ENCODE measurements at places on chromosomes 6 and 20.

DNA sequence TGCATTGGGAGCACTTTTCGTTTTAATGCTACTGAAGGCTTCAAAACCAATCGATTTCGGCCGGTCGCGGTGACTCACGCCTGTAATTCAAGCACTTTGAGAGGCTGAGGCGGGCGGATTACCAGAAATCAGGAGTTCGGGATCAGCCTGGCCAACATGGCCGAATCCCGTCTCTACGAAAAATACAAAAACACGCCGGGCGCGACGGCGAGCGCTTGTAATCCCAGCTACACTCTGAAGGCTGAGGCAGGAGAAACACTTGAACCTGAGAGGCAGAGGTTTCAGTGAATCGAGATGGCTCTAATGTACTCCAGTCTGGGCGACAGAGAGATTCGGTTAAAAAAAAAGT, 58.4 kb downstream of the TRIM38 start:
- no peak for DNase-seq

DNA sequence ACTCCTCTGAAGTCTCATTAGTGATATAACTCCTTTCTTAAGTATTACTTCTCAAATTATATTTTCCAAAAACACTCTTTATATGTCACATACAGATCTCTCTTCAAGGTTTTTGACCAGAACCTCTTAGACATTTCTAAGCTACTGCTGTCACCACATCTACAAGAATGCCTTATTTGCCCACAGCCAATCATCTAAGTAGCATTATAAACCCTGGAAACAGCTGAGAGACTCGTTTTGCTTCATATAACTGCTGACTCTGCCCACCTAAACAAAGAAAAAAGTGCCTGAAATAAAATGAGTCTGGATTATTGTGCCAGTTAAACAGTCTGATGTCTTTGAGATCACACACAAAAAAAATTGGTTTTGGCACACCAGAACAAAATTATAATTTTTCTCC, 165.9 kb downstream of the COL9A1 start:
- DNase-seq = no peak

GRCh38 chr6:106122938-106123656, 37.0 kb downstream of the PRDM1 start:
- no peak for DNase-seq

DNA sequence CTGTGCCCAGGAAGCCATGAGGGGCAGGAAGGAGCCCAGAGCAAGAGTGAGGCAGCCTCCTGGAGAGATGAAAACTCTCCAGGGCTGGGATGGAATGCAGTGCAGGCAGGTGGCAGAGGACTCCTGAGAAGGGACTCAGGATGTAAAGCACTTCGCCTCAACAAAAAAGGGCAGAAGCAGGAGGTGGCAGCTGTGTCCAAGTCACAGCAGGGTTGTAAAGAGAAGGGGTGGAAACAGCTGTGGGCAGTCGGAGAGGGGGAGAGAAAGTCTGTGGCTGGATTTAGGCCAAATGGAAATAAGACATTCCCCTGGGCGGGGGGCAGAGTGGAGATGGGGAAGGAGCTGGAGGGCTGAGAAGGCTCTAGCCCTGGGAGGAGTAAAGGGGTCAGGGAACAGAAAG, 34.9 kb downstream of the CYP21A2 start:
- DNase-seq = no peak

DNA sequence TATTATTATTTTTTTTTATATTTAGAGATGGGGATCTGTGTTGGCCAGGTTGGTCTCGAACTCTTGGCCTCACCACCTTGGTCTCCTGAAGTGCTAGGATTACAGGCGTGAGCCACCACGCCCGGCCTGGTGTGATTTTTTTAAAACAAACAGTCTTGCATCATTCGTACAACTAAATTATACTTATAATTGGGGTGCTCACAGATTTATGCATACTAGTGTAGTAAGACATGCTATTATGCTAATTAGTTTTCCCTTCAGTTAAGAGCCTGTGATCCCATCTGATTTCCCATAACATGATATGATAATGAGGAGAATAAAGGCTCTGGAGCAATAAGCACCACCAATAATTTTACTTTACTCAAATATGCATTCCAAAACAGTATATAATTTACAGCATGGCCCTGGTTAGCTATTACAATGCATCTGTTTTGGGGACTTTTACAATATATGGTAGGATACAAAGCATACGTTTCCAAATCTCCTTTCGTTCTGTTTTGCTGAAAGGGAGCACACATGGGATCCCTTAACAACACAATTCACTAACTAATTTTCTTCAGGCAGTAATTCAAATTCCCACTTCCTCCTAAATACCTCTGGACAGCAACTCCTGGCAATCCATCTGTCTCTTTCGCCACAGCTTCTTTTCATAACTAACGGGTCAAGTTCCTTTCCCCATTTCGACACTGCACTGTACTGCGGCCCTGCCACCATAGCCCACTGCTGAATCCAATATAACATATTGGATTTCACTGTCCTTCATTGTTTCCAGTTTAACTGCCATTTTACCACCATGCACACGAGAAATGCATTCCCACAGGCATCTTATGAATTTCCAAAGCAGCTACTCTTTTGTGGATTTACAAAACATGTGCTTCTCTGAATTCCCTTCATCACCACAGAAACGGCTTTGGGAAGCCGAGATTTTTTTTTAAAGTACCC, 1.7 kb downstream of the NUDT3 start:
- no peak for DNase-seq

DNA sequence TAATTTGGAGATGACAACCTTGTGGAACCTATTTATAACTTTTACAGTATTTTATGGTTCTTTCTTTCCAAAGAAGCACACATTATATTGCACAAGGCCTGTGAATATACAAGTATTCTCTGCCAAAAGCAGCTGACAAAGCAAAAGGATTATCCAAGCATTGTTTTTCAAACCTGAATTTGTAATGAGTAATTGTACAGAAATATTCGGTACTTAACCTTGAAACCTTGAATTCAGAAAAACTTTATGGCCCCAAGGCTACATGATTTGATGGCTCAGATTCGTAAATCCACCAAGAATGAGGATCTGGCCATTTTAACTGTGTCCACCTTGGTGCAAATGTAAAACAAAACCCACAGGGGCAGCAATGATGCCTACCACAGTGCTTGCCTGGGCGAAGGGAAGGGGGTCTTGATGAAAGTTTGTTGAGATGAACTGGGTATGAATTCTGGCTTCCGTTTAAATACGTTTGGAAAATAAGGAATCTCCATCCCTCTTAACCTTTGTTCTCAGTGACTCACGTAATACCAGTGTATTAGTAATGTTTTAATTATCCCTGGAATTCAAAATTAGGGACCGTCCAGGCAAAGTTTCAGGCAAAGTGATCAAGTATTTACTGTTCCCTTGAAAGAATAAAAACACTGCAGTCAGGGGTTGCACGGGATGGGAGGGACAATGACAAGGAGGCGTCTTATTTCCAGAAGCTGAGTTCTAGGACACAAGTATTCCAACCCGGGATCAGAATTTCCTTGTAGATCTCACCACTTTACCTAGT, 2.7 kb upstream of the RBM24 start:
- DNase-seq = no peak

- DNase-seq = no peak
These were observed 106.8 kb upstream of the MARCKS start for GRCh38 chr6:113750151-113750855.

GRCh38 chr6:168439794-168440450, 1.1 kb upstream of the SMOC2 start:
- no peak for DNase-seq

DNA sequence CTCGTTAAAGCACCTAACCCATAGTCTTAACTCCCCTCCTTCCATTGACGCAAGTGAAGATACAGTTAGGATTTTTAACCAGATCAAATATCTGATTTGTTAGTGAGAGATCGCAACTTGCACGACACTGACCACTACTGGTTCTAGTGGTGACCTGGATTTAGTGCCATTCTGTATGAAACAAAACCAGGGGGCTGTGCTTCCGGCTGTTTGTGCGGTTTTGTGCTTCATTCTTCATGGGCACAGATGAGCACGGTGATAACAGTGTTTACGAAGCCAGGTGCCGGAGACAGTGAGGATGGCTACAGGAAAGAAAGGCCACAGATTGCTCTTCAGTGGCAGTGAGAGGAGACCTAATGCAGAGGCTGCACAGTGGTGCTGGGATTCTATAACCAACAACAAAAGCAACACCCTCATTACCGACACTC, 75.5 kb downstream of the NOL4L start:
- peak; percentile 29 for DNase-seq

DNA sequence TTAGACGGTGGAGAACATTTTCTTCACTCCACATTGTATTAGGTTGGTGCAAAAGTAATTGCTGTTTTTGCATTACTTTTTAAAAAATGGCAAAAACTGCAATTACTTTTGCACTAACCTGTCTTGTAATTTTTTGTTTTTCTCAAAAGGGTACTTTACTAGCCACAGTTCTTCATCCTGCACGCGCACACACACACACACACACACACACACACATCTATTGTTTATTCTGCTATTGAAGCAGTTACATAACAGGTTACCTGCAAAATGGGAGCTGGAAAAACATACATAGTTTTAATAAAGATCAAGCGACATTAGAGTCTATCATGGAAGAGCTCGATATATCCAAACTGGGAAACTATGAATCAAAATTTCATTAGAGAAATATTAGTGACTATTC, 235.2 kb downstream of the SIM1 start:
- DNase-seq = no peak

GRCh38 chr20:44092551-44093248, 94.3 kb downstream of the JPH2 start:
- DNase-seq = no peak

DNA sequence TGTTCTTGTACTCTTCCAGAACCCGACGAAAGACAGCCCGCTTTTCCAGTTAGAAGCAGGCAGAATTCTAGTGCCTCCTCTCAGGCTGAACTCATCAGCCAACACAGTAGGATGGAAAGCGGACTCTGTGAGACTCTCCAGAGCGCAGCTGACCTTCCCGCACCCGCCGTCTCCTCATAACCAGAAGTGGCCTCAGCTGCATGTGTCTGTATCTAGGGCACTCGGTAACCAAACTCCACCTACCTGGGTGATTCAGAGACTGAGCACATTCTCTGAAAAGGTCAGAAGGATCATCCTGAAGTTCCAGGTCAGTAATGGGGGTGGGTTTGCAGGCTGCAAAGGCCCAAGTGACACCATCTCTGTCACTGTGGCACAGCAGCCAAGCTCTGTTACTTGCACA, 66.7 kb upstream of the NFATC2 start:
- no peak for DNase-seq

DNA sequence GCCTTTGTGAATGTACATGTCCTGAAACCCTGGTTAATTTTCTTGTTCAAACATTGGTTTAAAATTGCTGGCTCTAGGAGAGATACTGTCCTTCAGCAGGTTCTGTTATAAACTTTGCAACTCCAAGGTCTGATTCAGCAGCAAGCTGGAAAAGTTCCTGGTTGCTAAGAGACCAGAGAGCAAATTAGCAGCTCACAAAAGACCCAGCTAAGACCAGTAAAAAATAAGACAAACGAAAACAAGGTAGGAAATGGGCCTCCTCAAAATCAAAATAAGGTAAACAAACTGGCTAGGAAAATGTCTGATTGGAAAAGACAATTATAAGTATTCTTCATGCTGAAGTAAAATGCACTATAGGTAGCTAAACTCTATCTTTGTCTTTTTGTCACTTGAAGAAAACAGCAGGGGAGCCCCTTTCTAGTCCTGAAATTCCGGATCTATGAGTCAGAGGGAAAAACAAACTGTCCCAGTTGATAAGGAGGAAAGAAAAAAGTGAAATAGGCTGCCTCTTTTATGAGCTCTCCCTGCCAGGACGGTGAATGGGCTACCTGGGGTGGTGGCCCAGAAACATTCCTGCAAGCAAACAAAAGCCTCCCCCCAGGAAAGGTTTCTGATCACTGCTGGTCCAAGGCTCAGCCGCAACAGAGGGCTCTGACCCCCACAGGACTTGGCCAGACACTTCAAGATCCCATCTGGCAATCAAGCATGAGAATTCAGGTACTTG, 41.6 kb downstream of the UNC5CL start:
- DNase-seq = no peak

- no peak for DNase-seq
These were observed 877.3 kb upstream of the MAP3K7 start for GRCh38 chr6:91464201-91464600.

GRCh38 chr6:89308525-89309395, 6.3 kb downstream of the GABRR2 start:
- DNase-seq = no peak

Data from activated T-helper 1 cell treated with anti-CD3 and anti-CD28 coated beads, Interleukin-2, amount 50 U/mL, for 16 hours (primary cell).